ENCODE measurements at places on chromosomes 1 and 21.

GRCh38 chr1:41740058-41740457 is 178.7 kb downstream of the HIVEP3 start:
- DNase-seq, result no peak

DNA sequence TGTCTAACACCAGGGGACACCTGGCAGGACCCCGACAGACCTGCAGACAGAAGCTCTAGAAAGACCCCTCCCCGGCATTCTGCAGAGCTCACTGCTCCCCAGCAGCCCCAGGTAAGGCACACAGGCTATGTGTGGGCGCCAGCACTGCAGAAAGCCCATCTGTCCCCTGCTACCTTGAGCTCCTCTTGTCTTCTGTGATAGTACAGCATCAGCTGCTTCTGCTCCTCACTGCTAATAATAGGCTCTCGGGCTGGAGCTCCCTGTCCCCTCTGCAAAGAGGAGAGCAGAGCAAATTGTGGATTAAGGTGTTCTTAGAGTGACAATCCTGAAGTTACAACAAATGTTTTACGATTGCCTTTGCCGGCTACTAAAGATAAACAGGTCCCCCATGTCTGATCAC is 10.1 kb downstream of the CFAP298 start:
- DNase-seq, result no peak

GRCh38 chr1:111754984-111755330 is 744 bp upstream of the DDX20 start:
- DNase-seq, result no peak

- no peak for DNase-seq
These were observed 73.7 kb downstream of the LRRC8D start for GRCh38 chr1:89894210-89895201.

DNA sequence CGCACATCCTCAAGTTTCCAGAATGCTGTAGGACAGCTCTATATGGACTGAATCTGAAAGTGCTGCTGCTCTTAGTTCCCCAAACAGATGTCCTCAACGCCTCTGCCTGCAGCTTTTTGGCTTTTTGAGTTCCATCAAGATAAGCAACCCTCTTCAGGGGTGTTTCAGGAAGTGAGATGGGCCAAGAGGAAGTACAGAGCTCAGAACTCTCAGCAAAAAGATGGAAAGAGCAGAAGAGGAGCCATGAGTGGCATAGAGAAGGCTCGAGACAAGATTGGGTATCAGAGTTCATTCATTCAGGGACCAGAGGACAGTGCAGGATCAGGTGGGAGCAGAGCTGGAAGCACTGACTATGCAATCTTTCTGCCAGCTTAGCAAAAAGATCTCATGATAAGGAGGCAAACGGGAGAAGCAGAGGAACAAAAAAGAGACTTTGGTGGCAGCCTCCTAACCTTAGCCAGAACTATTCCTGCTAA is at the start of the genes ADORA3 and TMIGD3:
Gene ADORA3, minus strand, starts transcription at position 49 of the 476 bp plus-strand sequence. CDS start 279 bp downstream, outside the sequence.
Gene TMIGD3, minus strand, starts transcription at position 49 of the 476 bp plus-strand sequence. CDS start 279 bp downstream, outside the sequence.
- no peak for DNase-seq

DNA sequence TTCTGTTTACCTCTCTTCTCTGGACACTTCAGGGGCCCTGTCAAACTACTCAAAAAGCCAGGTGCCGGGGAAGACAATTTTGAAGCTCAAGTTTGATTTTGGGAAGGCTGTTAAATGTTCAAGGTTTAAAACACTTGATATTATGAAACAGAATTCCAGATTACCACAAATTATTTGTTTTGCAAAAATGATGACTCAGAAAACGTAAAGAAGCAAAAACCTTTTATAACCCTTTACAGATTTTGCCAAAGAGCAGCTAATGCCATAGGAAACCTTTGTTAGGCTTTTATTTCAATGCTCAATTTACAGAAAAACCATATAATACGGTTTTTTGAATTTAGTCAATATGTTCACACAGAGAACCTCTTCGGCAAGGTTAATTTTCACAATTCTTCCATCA is 593.4 kb upstream of the ZP4 start:
- no peak for DNase-seq

- DNase-seq, result no peak
These were observed 44.4 kb upstream of the SCCPDH start for GRCh38 chr1:246679794-246680177.

DNA sequence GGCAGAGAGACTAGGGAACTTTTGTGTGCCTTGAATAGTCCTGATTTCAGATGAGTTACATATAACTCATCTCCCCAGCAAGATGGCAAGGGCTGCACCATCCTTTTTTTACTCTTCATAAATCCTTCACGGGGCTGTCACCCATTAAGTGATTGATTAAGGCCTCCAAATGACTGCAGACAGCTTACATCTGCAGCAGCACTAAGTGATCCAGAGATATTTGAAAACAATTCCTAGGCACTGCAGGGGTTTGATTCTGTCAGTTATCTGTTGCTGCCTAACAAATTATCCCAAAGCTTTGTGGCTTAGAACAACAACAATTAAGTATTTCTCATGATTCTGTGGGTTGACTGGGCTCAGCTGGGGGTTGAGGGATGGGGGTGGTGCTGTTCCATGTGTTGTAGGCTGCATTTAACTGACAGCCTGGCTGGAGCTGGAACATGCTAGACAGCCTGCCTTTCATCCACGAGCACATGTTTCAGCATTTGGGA is 19.3 kb downstream of the TEX38 start:
- no peak for DNase-seq

GRCh38 chr1:230610589-230610988 is 31.7 kb upstream of the COG2 start:
- no peak for DNase-seq

DNA sequence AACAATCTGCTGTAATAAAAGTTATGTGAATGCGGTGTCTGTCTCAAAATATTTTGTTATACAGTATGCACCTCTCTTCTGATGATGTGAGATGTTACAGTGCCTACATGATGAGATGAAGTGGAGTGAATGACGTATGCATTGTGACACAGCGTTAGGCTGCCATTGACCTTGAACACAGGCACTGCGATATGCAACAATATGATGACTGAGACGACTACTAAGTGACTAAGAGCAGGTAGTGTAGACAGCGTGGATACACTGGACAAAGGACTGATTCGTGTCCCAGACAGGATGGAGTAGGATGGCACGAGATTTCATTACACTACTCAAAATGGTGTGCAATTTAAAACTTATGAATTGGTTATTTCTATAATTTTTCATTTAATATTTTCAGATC is 8.4 kb downstream of the SGIP1 start:
- DNase-seq, result no peak

DNA sequence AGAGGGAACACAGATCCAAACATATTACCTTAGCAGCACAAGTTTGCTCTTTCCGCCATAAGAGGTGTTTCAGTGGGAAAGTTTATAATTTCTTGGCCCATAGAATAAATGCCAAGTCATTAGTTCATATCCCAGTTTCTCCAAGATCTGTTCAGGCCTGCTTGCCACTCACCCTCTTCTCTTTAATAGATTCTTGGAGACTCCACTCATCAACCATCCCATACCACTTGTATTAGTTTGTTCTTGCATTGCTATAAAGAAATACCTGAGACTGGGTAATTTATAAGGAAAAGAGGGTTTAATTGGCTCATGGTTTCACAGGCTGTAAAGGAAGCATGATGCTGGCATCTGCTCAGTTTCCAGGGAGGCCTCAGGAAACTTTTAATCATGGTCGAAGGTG is 34.8 kb upstream of the MYSM1 start:
- no peak for DNase-seq

Measured in kidney epithelial cell (primary cell).